ENCODE measurements at places on chromosomes 6 and 20. TPM values are rescaled to one million over a fixed set of nuclear protein-coding genes. Genes with fewer than 3 reads are reported as not detected.

The NUDT3 gene
- total RNA-seq, result 90.6 TPM

The ZSCAN23 gene
- total RNA-seq, result 19.9 TPM

The OR2H1 gene
- total RNA-seq, result not detected

- peak; percentile 28 for DNase-seq
Observed at GRCh38 chr6:4775494-4776130, 592 bp upstream of the CDYL start.

DNA sequence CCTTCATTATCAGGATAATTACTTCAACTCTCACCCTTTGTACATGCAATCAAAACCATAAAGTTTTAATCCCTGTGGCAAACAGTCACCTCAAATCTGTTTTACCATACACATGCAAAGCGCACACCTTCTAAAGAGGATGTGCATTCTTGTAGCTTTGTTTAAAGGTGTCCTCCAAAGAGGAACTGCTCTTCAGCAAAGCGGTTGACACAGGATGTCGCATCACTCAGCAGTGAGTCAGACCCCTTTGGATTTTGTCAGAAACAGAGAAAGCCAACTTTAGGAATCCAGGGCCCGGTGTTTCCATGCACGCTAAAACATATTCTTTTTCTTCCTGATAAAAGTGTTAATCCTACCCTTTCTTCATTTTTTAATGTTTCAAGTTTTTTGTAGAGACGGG, 268.3 kb upstream of the ARID1B start:
- DNase-seq, result no peak

DNA sequence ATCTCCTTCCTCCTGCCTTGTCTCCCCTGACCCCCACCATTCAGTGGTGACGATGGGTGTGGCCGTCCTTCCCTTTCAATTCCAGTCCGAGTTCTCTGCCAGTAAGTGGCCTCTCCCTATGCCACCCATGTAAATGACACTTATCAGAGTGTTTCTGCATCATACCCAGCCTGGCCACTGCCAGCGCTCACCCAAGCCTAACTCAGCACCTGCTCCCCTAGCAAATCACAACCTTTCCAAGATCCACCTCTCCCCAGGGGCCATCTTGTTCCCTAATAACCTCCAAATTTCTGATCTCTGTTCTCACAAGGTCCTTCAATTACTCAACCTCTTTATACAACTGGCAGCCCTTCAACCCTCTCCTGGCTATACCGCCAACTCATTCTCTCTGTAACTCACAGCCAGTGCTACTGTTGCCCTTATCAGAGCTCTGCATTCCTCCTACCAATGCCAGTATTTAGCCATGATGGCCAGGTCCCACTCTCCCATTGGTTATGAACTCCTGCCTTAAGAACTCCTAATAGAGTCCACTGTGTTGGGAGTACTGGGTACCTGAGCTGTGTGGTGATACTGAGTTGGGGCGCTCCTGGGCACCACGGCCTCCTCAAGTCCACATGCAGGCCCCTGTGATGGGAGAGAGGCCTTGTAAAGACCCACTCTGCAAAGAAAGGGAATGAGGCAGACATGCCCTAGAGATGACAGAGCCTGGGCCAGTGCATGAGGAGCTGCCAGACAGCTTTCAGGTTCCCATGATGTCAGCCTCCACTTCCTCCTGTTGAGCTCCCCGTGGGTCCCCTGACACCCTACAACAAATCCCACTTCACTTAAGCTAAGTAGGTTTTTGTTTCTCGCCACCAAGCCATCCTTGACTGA, 187.4 kb upstream of the RREB1 start:
- no peak for DNase-seq

Data from cerebellum (tissue), 4 donors.